ENCODE measurements at places on chromosomes 13 and 19. TPM values are rescaled to one million over a fixed set of nuclear protein-coding genes. Genes with fewer than 3 reads are reported as not detected.

PNMA8A gene
- total RNA-seq = 72.3 TPM

MAG gene
- 1.2 TPM for total RNA-seq

ZNF723 gene
- total RNA-seq = not detected

HTR2A gene
- 0.93 TPM for total RNA-seq

FXYD7 gene
- total RNA-seq = 8.3 TPM

EXOC3L2 gene
- total RNA-seq = 3.5 TPM
